Uterus (tissue), 4 donors: ENCODE measurements at places on chromosomes 11 and 22. TPM values are rescaled to one million over a fixed set of nuclear protein-coding genes. Genes with fewer than 3 reads are reported as not detected.

DNA sequence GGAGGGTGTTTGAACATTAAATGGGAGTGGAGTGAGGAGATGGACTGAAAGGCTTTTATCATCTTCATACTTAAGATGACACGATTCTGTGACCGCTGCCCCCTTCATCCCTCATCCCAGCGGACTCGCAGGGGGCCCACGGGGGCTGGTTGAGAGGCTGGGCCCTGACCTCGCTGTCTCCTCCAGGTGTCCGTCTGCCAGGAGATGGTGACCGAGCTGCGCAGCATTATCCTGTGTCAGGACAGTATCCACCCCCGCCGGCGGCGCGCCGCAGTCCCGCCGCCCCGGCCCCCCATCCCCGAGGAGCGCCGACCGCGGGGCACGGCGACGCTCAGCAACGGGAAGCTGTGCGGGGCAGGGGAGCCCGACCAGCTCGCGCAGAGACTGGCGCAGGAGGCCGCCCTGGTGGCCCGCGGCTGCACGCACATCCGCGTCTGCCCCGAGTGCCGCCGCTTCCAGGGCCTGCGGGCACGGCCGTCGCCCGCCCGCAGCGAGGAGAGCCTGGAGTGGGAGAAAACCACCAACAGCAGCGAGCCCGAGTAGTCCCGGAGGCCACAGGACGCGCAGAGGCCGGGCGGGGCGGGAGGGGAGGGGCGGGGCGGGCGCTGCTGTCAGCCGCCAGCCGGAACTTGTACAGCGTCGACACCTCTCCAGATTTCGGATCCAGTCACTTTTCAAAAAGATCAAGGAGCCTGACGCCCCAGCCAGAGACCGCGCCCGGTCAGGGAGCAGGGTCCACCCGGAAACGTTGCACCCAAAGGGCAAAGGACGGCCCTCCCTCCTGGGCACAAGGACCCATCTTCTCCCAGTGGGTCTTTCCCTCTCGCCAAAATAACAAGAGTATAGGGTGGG is 38.0 kb upstream of the TBCEL start:
- no peaks in the 10 kb centered on the region for H3K4me1 ChIP-seq
- DNase-seq = peak; percentile 22
- H3K27me3 ChIP-seq = no peaks in the 10 kb centered on the region

Gene ATP6V1E1
- 123 TPM for total RNA-seq

DNA sequence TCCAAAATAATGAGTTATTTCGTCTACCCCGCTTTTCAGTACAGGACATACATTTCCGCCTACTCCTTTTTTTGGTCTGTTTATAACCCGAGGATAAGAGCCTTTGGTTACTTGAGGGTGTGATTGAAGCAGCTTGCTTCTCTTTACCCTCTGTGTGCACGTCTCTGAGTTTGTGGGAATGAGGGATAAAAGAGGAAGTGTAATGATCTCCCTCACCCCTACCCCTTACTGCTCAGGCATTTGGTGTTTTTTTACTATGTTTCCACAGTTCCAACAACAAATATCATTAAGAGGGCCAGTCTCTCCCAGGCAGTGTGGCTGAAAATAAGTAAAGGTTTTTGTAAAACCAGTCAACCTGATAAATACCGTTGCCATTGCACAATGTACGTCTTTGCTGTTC is 83.2 kb upstream of the GAL start:
- no peaks in the 10 kb centered on the region for H3K36me3 ChIP-seq
- H3K27me3 ChIP-seq = no peaks in the 10 kb centered on the region
- H3K4me1 ChIP-seq = no peaks in the 10 kb centered on the region
- no peak overlapping the region for H3K27ac ChIP-seq
- no peak overlapping the region for H3K4me3 ChIP-seq

Gene CRYBB3
- not detected for total RNA-seq

GRCh38 chr11:117849781-117850414 is 25.4 kb upstream of the FXYD2 start:
- H3K4me3 ChIP-seq = no peak overlapping the region
- H3K27ac ChIP-seq = peak overlapping the region; percentile 72
- no peaks in the 10 kb centered on the region for H3K27me3 ChIP-seq
- H3K4me1 ChIP-seq = peaks cover 9% of the 10 kb centered on the region
- no peak for DNase-seq
- no peaks in the 10 kb centered on the region for H3K36me3 ChIP-seq

Gene ZDHHC24
- total RNA-seq = 11.3 TPM

DNA sequence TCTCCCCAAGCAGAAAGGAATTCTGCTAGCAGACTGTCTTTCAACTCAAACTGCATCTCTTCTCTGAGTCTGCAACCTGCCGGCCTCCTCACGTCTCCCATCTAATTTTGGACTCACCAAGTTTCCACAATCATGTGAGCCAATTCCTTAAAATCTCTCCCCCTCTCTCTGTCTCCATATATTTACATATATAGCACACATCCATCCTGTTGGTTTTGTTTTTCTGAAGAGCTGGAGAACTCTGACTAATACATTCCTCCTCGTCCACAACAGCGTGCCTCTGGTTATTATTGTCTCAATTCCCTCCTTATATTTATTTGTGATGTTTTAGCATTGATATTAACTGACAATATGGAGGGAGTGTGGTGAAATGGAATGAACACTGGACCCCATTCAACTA is 29.6 kb upstream of the FJX1 start:
- no peak for DNase-seq
- peaks cover 6% of the 10 kb centered on the region for H3K4me1 ChIP-seq
- no peaks in the 10 kb centered on the region for H3K27me3 ChIP-seq
- no peak overlapping the region for H3K4me3 ChIP-seq
- no peaks in the 10 kb centered on the region for H3K36me3 ChIP-seq
- H3K27ac ChIP-seq = no peak overlapping the region

Gene OLFML1
- 28.6 TPM for total RNA-seq

- no peak overlapping the region for H3K4me3 ChIP-seq
- H3K27ac ChIP-seq = no peak overlapping the region
- no peaks in the 10 kb centered on the region for H3K27me3 ChIP-seq
- no peak for DNase-seq
- no peaks in the 10 kb centered on the region for H3K36me3 ChIP-seq
These were observed 21.0 kb downstream of the SLC22A12 start for GRCh38 chr11:64611869-64612646.

- peaks cover 4% of the 10 kb centered on the region for H3K4me1 ChIP-seq
- H3K36me3 ChIP-seq = no peaks in the 10 kb centered on the region
- peak overlapping the region; percentile 60 for H3K4me3 ChIP-seq
These were observed 563 bp upstream of the ENDOD1 start for GRCh38 chr11:95088946-95089619.

Gene GAL3ST3
- total RNA-seq = 1.9 TPM

Gene UPK2
- total RNA-seq = not detected

DNA sequence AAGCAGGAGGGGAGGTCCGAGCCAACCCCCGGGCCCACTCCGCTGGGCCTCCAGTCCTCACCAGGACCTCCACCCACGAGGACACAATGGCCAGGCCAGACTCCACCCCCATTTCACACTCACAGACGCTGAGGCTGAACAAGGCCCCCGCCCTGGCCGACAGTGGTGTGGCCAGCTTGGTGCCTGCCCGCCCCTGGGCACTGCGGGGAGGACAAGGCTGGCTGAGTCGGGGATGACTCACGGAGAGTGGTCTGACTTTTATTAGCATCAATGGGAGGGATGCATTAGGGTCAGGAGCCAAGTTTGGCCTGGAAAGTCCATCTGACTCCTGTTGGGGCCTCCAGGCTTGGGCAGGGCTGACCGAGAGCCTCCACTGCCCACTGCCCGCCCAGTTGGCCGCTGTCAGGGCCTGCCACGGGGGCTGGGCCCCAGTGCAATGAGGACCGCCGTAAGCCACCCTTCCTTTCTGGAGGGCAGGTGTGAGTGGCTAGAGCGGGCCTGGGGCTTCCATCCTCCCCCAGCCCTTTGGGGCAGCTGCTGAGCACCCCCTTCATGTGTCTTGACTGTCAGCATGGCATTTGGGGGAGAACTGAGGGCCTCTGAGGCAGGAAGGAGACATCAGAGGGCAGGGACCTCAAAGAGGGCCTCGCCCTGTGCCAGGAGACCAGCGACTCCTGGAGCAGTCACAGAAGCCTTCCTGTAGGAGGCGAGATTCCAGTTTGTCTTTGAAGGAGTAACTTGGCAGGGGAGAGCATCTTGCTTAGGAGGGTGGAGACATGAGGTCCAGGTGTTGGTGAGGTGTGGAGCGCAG is 10.6 kb downstream of the TSPAN32 start:
- H3K4me3 ChIP-seq = no peak overlapping the region
- H3K27me3 ChIP-seq = no peaks in the 10 kb centered on the region
- DNase-seq = peak; percentile 80
- H3K4me1 ChIP-seq = peaks cover 28% of the 10 kb centered on the region
- H3K27ac ChIP-seq = peak overlapping the region; percentile 86

Gene AHNAK
- total RNA-seq = 1,353 TPM

DNA sequence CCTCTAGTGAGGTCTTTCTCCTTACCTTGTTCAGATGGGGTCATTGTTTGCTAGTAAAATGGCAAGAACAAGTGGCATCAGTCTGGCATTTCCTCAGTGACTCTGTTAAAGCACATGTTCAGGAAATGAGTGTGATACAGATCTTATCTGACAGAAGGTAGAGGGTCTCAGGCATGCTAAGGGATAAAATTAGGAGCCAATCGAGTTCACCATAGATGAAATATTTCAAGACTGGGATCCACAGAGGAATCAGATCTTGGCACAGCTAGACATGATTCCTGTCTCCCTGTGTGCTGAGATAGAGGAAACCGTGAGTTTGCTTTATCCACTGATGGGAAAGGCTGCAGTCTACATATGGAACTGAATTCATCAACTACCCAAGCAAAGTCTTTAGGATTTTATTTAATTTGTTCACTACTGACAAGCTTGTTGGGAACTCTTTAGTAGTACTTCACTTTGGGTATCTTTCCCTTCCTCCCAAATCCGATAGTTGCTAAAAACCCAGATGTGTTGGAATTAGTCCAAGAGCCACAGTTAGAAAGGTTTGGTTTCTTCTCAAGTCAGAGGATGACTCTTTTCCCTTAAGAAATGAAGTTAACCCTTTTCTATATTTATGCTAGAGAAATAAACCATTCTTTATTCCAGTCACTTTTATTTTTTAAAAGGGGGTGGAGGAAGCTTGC is 18.4 kb downstream of the FAM118B start:
- no peak for DNase-seq
- H3K4me3 ChIP-seq = no peak overlapping the region
- H3K27me3 ChIP-seq = no peaks in the 10 kb centered on the region
- no peaks in the 10 kb centered on the region for H3K4me1 ChIP-seq

GRCh38 chr11:65456418-65456817 is 33.8 kb downstream of the NEAT1 start:
- no peak overlapping the region for H3K4me3 ChIP-seq
- DNase-seq = no peak
- no peaks in the 10 kb centered on the region for H3K36me3 ChIP-seq
- no peak overlapping the region for H3K27ac ChIP-seq

DNA sequence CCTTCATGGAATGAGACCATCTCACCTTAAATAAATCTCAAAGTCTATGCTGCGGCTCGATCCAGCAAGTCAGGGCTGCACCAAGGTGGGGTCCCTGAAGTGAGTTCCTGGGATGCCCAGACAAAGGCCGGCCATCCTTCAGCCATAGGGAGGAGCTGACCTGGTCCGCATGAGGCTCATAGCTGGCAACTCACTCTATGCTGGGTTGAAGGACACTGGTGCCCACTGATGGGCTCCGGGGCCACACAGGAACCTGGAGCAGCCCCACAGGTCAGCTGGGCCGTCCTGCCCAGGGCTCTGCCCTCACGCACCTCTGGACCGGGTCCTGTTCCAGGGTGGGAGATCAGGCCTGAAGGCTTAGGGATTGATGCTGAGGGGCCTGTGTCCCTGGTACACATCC is 1339.3 kb downstream of the TBC1D22A start:
- H3K36me3 ChIP-seq = no peaks in the 10 kb centered on the region
- no peaks in the 10 kb centered on the region for H3K27me3 ChIP-seq
- DNase-seq = no peak
- H3K4me3 ChIP-seq = no peak overlapping the region
- H3K4me1 ChIP-seq = no peaks in the 10 kb centered on the region

DNA sequence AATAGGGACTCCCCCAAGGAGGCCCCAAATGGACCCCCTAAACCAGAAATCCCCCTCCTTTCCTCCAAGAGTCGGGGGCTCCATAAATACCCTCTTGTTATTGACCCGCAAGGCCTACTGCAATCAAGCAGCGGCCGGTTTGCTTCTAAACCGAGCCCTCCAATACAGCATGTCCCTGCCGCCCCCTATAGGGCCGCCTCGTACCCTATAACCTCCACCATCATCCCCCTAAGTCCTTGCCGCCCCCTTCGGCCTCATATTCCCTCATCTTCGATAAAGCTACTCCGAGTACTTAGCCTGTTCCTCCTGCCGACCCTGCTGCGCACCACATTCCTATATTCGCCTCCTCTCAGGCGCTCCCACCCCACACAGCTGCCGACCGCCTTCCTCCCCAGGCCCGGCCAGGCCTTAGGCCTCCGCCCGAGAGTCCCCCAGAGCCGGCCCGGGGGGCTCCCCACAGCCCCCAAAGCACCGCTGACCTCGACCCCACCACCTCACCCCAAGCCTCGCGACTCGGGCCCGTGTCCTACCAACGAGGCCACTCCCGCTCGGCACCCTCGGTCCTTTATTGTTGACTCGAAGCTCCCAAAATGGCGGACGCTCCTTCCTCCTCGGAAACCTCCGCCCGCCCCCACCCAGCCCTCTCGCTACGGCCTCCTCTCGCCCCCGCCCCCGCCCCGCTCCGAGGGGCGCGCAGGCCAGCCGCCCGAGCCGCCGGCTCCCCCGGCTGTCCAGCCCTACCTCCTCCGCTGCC is 430 bp downstream of the DDX6 start:
- H3K36me3 ChIP-seq = no peaks in the 10 kb centered on the region
- peak overlapping the region; percentile 99 for H3K27ac ChIP-seq
- H3K4me3 ChIP-seq = peak overlapping the region; percentile 78
- no peaks in the 10 kb centered on the region for H3K27me3 ChIP-seq
- no peaks in the 10 kb centered on the region for H3K4me1 ChIP-seq
- DNase-seq = peak; percentile 67

Gene C11orf65
- 1.1 TPM for total RNA-seq

DNA sequence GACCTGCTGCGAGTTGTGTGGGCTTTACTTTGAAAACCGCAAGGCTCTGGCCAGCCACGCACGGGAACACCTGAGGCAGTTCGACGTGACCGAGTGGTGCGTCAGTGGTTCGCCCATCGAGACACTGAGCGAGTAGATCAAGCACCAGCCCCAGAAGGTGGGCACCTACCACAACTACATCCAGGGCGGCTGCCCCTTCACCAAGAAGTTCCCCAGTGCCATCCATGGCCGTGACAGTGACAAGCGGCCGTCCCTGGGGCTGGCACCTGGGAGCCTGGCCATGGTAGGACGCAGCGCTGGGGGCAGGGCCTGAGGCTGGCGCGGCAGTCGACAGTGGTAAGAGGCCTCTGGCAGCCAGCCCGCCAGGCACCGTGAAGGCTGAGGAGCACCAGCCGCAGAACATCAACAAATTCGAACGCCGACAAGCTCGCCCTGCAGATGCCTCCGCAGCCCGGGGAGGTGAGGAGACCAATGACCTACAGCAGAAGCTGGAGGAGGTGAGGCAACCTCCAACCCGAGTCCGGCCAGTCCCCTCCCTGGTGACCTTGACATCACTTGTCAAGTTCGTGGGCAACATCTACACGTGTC is 545.2 kb upstream of the CCDC179 start:
- H3K4me1 ChIP-seq = no peaks in the 10 kb centered on the region
- no peak overlapping the region for H3K27ac ChIP-seq
- H3K27me3 ChIP-seq = no peaks in the 10 kb centered on the region
- no peak overlapping the region for H3K4me3 ChIP-seq
- no peaks in the 10 kb centered on the region for H3K36me3 ChIP-seq
- no peak for DNase-seq

GRCh38 chr11:65381716-65382032 is 772 bp downstream of the SLC25A45 start:
- no peaks in the 10 kb centered on the region for H3K36me3 ChIP-seq
- peak overlapping the region; percentile 17 for H3K4me3 ChIP-seq
- peaks cover 13% of the 10 kb centered on the region for H3K4me1 ChIP-seq
- H3K27me3 ChIP-seq = no peaks in the 10 kb centered on the region
- peak overlapping the region; percentile 95 for H3K27ac ChIP-seq
- no peak for DNase-seq
